Naive thymus-derived CD8-positive, alpha-beta T cell (primary cell): ENCODE measurements at places on chromosomes 5 and 9. TPM values are rescaled to one million over a fixed set of nuclear protein-coding genes. Genes with fewer than 3 reads are reported as not detected.

PFN3 gene
- not detected for polyA plus RNA-seq

GZMA gene
- polyA plus RNA-seq: 12.6 TPM

LCN1 gene
- polyA plus RNA-seq: not detected

FYB1 gene
- polyA plus RNA-seq: 431 TPM

DIRAS2 gene
- polyA plus RNA-seq: not detected

MXD3 gene
- polyA plus RNA-seq: 0.44 TPM

IQGAP2 gene
- 19.5 TPM for polyA plus RNA-seq

SLC6A18 gene
- polyA plus RNA-seq: not detected

XPA gene
- 35.1 TPM for polyA plus RNA-seq

NCS1 gene
- not detected for polyA plus RNA-seq

CARTPT gene
- not detected for polyA plus RNA-seq

TYRP1 gene
- not detected for polyA plus RNA-seq
